A549 treated with CpdA at 1 μM for 4 hours (cell line): ENCODE measurements at places on chromosomes 1 and 21. TPM values are rescaled to one million over a fixed set of nuclear protein-coding genes. Genes with fewer than 3 reads are reported as not detected.

ANKRD65 gene
- 0.08 to 0.10 TPM (median 0.09 TPM) in 3 of 5 replicates, not detected in the others for total RNA-seq

ARHGEF16 gene
- 3.2 to 5.9 TPM (median 5.4 TPM) in 5 replicates for total RNA-seq

RGS1 gene
- total RNA-seq = not detected in 5 replicates

TEDDM1 gene
- total RNA-seq = not detected in 5 replicates

FAM43B gene
- total RNA-seq = 3.6 to 6.6 TPM (median 5.7 TPM) in 5 replicates

MAN1C1 gene
- total RNA-seq = 0.18 to 0.35 TPM (median 0.19 TPM) in 5 replicates

CYYR1 gene
- total RNA-seq = not detected in 5 replicates

PHLDA3 gene
- 81.2 to 189 TPM (median 159 TPM) in 5 replicates for total RNA-seq

NIPAL3 gene
- total RNA-seq = 5.8 to 8.6 TPM (median 7.1 TPM) in 5 replicates

CFHR4 gene
- not detected in 5 replicates for total RNA-seq

KRTAP13-2 gene
- total RNA-seq = not detected in 5 replicates

FLG2 gene
- not detected in 5 replicates for total RNA-seq

GPR89B gene
- total RNA-seq = 4.6 to 8.0 TPM (median 5.0 TPM) in 5 replicates

CDK11A gene
- 20.8 to 28.6 TPM (median 24.9 TPM) in 5 replicates for total RNA-seq

BGLAP gene
- 0.27 to 1.2 TPM (median 0.44 TPM) in 4 of 5 replicates, not detected in the other for total RNA-seq

CORT gene
- 0.13 to 0.32 TPM (median 0.21 TPM) in 3 of 5 replicates, not detected in the others for total RNA-seq

PGBD5 gene
- total RNA-seq = 0.15 to 0.83 TPM (median 0.76 TPM) in 5 replicates

SPATA21 gene
- 0.06 to 0.12 TPM (median 0.09 TPM) in 4 of 5 replicates, not detected in the other for total RNA-seq

RNASEL gene
- total RNA-seq = 1.6 to 2.7 TPM (median 2.6 TPM) in 5 replicates

KIAA1614 gene
- 0.38 to 1.2 TPM (median 0.97 TPM) in 5 replicates for total RNA-seq

PRAMEF15 gene
- total RNA-seq = not detected in 5 replicates

IFFO2 gene
- total RNA-seq = 11.2 to 20.2 TPM (median 17.5 TPM) in 5 replicates

ITGB2 gene
- 0.66 to 1.3 TPM (median 0.76 TPM) in 5 replicates for total RNA-seq

SLC6A17 gene
- total RNA-seq = 5.2 to 6.8 TPM (median 5.8 TPM) in 5 replicates

KLHDC7A gene
- total RNA-seq = 1.2 to 2.0 TPM (median 1.3 TPM) in 5 replicates

TMCC2 gene
- total RNA-seq = 2.8 to 3.2 TPM (median 3.1 TPM) in 5 replicates

CRNN gene
- total RNA-seq = not detected in 5 replicates

ZBTB8A gene
- total RNA-seq = 2.9 to 3.9 TPM (median 3.4 TPM) in 5 replicates

MR1 gene
- 6.5 to 9.6 TPM (median 7.3 TPM) in 5 replicates for total RNA-seq

IL20 gene
- not detected in 5 replicates for total RNA-seq

TMPRSS15 gene
- not detected in 5 replicates for total RNA-seq

OXCT2 gene
- total RNA-seq = 0.38 to 0.64 TPM (median 0.40 TPM) in 5 replicates

PRAMEF33 gene
- total RNA-seq = not detected in 5 replicates

B3GALT2 gene
- not detected in 5 replicates for total RNA-seq

SPRR3 gene
- 0.22 TPM in 1 of 5 replicates, not detected in the others for total RNA-seq

MSTO1 gene
- total RNA-seq = 37.9 to 46.3 TPM (median 44.5 TPM) in 5 replicates

NBPF9 gene
- 14.7 to 17.4 TPM (median 15.5 TPM) in 5 replicates for total RNA-seq

TBX19 gene
- total RNA-seq = 0.49 to 0.96 TPM (median 0.87 TPM) in 5 replicates

CFHR2 gene
- total RNA-seq = not detected in 5 replicates

SMPDL3B gene
- 0.71 to 1.2 TPM (median 0.99 TPM) in 5 replicates for total RNA-seq

C1orf141 gene
- not detected in 5 replicates for total RNA-seq

CCDC30 gene
- total RNA-seq = 0.21 to 0.92 TPM (median 0.65 TPM) in 5 replicates

PEX10 gene
- 17.7 to 23.7 TPM (median 20.8 TPM) in 5 replicates for total RNA-seq

FBXO2 gene
- total RNA-seq = 7.2 to 10.0 TPM (median 8.9 TPM) in 5 replicates

CD1E gene
- not detected in 5 replicates for total RNA-seq

OR2G6 gene
- total RNA-seq = not detected in 5 replicates

SPRR4 gene
- not detected in 5 replicates for total RNA-seq

CPLANE2 gene
- total RNA-seq = 2.4 to 4.8 TPM (median 3.6 TPM) in 5 replicates

CR1L gene
- 0.71 TPM in 1 of 5 replicates, not detected in the others for total RNA-seq

IPO9 gene
- 22.3 to 43.2 TPM (median 41.1 TPM) in 5 replicates for total RNA-seq

PLEKHA6 gene
- 20.3 to 28.8 TPM (median 24.2 TPM) in 5 replicates for total RNA-seq

HEYL gene
- total RNA-seq = 2.3 to 3.3 TPM (median 3.0 TPM) in 5 replicates

AQP10 gene
- total RNA-seq = not detected in 5 replicates

COP1 gene
- total RNA-seq = 23.7 to 32.5 TPM (median 27.7 TPM) in 5 replicates
